ENCODE measurements at places on chromosomes 16 and 17.
A peak's percentile ranks its signal among the peaks of the same experiment; 100 is the strongest.

DNA sequence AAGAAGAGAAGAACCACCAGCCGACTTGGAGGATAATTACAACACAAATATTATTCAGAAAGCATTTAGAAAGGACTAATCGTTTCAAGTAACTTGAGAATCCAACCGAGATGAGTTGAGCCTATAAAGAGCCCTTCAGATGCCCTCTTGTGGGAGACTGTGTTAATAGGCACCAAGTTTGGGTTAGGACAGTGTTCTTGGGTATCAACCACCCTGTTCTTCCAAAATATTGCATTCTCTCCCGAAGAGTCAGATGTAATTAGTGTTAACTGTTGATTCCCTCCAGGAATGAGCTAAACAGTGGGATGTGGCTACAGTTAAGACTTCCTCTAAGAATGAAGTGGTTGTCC is 87.8 kb upstream of the NOL11 start:
- DNase-seq: peak; percentile 5

- peak; percentile 1 for DNase-seq
Measured at GRCh38 chr17:58710948-58711552, 18.6 kb downstream of the RAD51C start.

DNA sequence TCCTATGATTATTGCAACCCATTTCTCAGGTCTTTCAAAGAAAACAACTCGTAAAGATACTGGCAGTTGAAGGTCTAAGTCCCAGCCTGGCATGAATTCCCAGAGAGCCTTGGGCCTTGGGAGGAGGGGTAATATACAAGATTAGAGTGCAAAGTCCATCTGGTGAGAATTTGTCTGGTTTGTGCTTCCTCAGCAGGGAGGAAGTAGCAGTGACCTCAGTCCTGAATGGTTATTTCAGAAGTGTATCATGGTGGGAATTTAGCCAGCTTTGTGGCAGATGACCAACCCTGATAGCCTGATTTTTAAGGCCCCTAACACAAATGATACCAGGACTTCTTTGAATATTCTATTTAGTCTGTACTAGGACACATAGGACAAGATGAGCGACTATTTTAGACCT is 151.2 kb upstream of the TBX2 start:
- no peak for DNase-seq

GRCh38 chr16:74053312-74053711 is 243.3 kb upstream of the PSMD7 start:
- no peak for DNase-seq

DNA sequence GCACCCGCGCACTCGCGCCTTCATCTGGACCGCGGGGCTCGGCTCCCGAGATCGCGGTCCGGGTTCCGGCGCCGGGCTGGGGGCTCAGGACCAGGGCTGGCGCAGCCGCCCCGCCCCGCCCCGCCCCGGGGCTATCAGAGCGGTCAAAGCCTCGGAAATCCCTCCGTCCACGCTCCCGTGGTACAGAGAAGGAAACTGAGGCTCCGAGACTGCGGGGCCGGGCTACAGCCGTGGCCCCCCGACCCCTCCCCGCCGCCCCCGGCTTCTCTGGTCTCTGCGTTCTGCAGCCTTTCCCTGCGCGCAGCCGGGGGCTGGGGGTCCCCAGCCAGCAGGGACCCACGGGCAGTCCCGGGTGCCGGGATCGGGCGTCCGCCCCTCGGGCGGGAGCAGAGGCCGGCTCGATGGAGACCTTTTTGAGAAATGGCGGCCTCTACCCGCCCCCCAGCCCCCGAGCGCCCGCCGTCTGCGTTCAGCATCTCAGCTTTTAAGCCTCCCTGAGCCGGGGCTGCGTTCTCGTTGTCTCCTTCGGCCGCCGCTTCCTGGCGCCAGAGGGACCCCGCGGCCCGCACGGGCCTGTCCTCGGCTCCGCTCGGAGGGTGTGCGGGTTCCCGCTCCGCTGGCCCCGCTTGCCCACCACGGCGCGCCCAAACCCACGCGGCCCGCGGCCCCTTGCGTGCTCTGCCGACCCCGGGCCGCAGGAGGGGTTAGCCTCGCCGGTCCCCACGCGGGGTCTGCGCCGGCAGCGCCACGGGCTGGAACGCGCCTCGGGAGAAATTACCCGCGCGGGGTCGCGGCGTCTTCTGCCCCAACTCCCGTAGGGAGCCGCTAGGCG is 1.5 kb upstream of the NPTX1 start:
- DNase-seq: no peak

Data from NCI-H187 (cell line).